ENCODE measurements at places on chromosomes 2 and 18.

- no peak for DNase-seq
Measured at GRCh38 chr2:14944562-14945346, 312.2 kb downstream of the LRATD1 start.

- no peak for DNase-seq
Measured at GRCh38 chr18:72819050-72819449, 48.7 kb downstream of the NETO1 start.

GRCh38 chr2:79511320-79511951 lies 1.4 kb upstream of the CTNNA2 start:
- DNase-seq: no peak

- DNase-seq: no peak
Measured at GRCh38 chr2:120820953-120821279, 85.2 kb downstream of the GLI2 start.

GRCh38 chr2:1774929-1775328 lies 30.6 kb upstream of the PXDN start:
- peak; percentile 32 for DNase-seq
